ENCODE measurements at places on chromosomes 6 and 20. TPM values are rescaled to one million over a fixed set of nuclear protein-coding genes. Genes with fewer than 3 reads are reported as not detected.

TXNDC5 gene
- 503 TPM for total RNA-seq

ATP5F1E gene
- 21.3 TPM for total RNA-seq

IER3 gene
- 49.6 TPM for total RNA-seq

TULP1 gene
- not detected for total RNA-seq

PRPH2 gene
- total RNA-seq, result 2.7 TPM

TNFRSF21 gene
- 12.1 TPM for total RNA-seq

COX4I2 gene
- total RNA-seq, result not detected

ATP9A gene
- total RNA-seq, result 3.2 TPM

ZC2HC1B gene
- total RNA-seq, result not detected

HLA-DMA gene
- 4.1 TPM for total RNA-seq

DDX43 gene
- total RNA-seq, result 0.58 TPM

Measured in myometrial cell (primary cell).